ENCODE measurements at places on chromosomes 3 and 15. TPM values are rescaled to one million over a fixed set of nuclear protein-coding genes. Genes with fewer than 3 reads are reported as not detected.

- DNase-seq: no peak
- H3K4me1 ChIP-seq: no peaks in the 10 kb centered on the region
- no peak overlapping the region for H3K27ac ChIP-seq
Observed at GRCh38 chr3:176590722-176591121, 606.6 kb downstream of the TBL1XR1 start.

- H3K36me3 ChIP-seq: no peaks in the 10 kb centered on the region
- H3K27ac ChIP-seq: no peak overlapping the region
- no peak for DNase-seq
- no peak overlapping the region for H3K4me3 ChIP-seq
- no peaks in the 10 kb centered on the region for H3K4me1 ChIP-seq
Observed at GRCh38 chr15:59738676-59739075, 49.6 kb upstream of the BNIP2 start.

DNA sequence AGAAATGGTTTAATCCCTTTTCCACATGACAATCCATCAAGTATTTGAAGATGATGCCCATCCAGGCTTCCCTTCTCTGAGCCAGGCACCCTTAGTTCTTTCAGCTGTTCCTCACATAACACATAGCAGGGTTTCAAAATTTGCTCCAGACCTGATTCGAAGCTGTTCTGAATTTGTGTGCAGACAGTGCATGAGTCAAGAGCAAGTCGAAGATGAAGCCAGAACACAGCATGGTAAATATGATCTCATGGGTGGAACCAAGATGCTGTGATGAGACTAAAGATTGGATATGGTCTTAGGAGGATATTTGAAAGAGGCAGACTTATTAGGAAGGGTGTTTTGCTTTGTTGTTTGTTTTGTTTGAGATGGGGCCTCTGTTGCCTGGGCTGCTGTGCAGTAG lies 32.6 kb upstream of the PDE8A start:
- DNase-seq: no peak
- H3K36me3 ChIP-seq: no peaks in the 10 kb centered on the region
- H3K27ac ChIP-seq: no peak overlapping the region
- no peaks in the 10 kb centered on the region for H3K27me3 ChIP-seq

GRCh38 chr15:90482124-90483011 lies 47.4 kb upstream of the CRTC3 start:
- no peak overlapping the region for H3K4me3 ChIP-seq
- no peaks in the 10 kb centered on the region for H3K27me3 ChIP-seq
- peak; percentile 18 for DNase-seq
- peaks cover 14% of the 10 kb centered on the region for H3K4me1 ChIP-seq

GRCh38 chr3:180420804-180421203 lies 181.2 kb upstream of the TTC14 start:
- no peak overlapping the region for H3K27ac ChIP-seq
- no peaks in the 10 kb centered on the region for H3K4me1 ChIP-seq
- no peak overlapping the region for H3K4me3 ChIP-seq
- no peaks in the 10 kb centered on the region for H3K36me3 ChIP-seq
- no peak for DNase-seq
- H3K27me3 ChIP-seq: no peaks in the 10 kb centered on the region

DNA sequence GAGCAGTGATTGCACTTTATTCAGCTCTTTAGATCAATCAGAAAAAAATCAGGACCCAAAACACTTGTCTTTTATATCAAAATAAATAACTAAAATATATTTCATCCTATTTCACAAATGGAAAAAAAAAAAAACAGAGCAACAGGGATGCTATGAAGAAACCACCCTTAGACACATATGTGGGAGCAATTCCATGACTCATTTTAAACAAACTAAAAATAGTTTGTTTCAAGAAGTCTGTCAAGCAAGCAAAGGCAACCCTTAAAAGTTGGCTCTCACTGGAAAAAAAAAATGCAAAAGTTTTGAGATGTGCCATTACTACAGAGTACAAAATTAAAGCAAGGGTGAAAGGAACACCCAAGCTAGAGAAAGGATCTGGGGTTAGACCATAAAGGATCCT lies 5.7 kb downstream of the ATP13A3 start:
- no peaks in the 10 kb centered on the region for H3K27me3 ChIP-seq
- H3K27ac ChIP-seq: no peak overlapping the region
- peaks cover 24% of the 10 kb centered on the region for H3K4me1 ChIP-seq
- no peak for DNase-seq
- peaks cover 4% of the 10 kb centered on the region for H3K36me3 ChIP-seq

- H3K4me1 ChIP-seq: no peaks in the 10 kb centered on the region
- no peak overlapping the region for H3K4me3 ChIP-seq
- H3K27ac ChIP-seq: no peak overlapping the region
- H3K36me3 ChIP-seq: no peaks in the 10 kb centered on the region
- H3K27me3 ChIP-seq: no peaks in the 10 kb centered on the region
- no peak for DNase-seq
Observed at GRCh38 chr15:50148362-50148963, 29.4 kb upstream of the ATP8B4 start.

GRCh38 chr3:11611341-11611799 lies 32.3 kb downstream of the VGLL4 start:
- no peaks in the 10 kb centered on the region for H3K27me3 ChIP-seq
- no peaks in the 10 kb centered on the region for H3K36me3 ChIP-seq
- no peak overlapping the region for H3K4me3 ChIP-seq
- no peak for DNase-seq
- no peak overlapping the region for H3K27ac ChIP-seq

GRCh38 chr3:138003069-138003468 lies 6.9 kb upstream of the CLDN18 start:
- no peaks in the 10 kb centered on the region for H3K4me1 ChIP-seq
- H3K36me3 ChIP-seq: no peaks in the 10 kb centered on the region
- H3K27me3 ChIP-seq: no peaks in the 10 kb centered on the region

GRCh38 chr3:18177271-18177670 lies 247.9 kb downstream of the SATB1 start:
- no peak for DNase-seq
- H3K27me3 ChIP-seq: no peaks in the 10 kb centered on the region
- H3K4me1 ChIP-seq: no peaks in the 10 kb centered on the region
- no peaks in the 10 kb centered on the region for H3K36me3 ChIP-seq
- H3K27ac ChIP-seq: no peak overlapping the region

DNA sequence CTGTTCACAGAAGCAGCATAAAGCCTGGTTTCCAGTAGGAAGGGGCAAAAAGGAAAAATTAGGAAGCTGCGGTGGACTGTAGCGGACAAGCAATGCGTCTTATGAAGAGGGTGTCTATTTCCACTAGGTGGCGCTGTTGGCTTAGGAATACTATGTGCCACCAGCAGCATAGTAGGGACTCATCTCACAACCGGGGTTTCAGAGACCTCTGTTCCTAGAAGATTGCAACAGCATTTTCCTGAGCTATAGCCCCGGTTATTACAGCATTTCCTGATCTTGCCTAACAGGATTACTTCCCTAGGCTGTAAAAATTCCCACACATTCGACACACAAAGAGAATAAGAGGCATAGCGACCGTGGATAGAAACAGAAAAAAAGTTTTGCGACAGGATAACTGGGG lies 683.0 kb downstream of the TBL1XR1 start:
- no peaks in the 10 kb centered on the region for H3K4me1 ChIP-seq
- DNase-seq: no peak
- H3K36me3 ChIP-seq: no peaks in the 10 kb centered on the region
- H3K27me3 ChIP-seq: no peaks in the 10 kb centered on the region

- H3K36me3 ChIP-seq: no peaks in the 10 kb centered on the region
- H3K4me3 ChIP-seq: no peak overlapping the region
- H3K4me1 ChIP-seq: no peaks in the 10 kb centered on the region
- H3K27ac ChIP-seq: no peak overlapping the region
Observed at GRCh38 chr3:185423178-185423577, 60.2 kb downstream of the MAP3K13 start.

- no peak for DNase-seq
- H3K4me3 ChIP-seq: no peak overlapping the region
- H3K27me3 ChIP-seq: no peaks in the 10 kb centered on the region
Observed at GRCh38 chr3:100941041-100941440, 52.2 kb downstream of the ABI3BP start.

DNA sequence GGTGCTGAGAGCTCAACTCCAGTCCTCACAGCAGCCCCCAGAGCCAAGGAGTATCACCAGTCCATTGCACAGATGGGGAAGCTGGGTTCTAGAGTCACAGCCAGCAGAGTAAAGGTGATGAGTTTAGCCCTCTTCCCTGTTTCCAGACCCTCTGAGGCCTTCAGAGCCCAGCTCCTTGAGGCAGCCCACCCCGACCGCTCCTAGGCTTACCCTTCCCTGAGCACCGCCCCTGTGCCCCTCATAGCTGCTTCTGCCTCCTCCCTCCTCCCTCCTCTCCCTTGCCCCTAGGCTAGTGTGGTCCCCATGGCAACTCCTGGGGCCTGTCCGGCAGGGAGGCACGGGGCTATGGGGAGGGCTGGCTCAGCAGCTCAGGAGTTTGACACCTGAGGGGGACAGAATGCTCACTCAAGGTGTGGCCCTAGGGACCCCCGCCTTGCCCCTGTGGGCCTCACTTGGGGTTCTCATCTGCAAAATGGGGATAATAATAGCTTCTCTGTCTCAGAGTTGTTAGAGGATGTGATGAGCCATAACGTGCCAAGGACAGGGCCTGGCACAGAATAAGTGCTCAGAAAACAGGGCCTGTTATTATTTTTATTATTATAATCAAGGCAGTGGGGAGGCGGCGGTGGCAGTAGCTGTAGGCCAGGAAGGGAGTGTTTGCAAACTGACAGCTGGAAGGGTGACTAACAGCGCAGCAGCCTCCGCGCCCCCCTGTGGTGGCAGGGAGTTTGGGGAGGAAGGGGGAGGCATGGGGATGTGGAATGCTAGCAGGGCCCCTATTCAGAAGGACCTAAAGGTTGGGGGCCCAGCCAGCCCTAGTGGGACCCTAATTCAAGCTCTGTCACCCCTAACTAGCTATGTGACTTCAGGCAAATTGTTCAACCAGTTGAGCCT lies 11.5 kb downstream of the CSK start:
- DNase-seq: peak; percentile 71
- H3K4me1 ChIP-seq: peaks cover 99% of the 10 kb centered on the region
- peaks cover 18% of the 10 kb centered on the region for H3K36me3 ChIP-seq
- no peaks in the 10 kb centered on the region for H3K27me3 ChIP-seq
- no peak overlapping the region for H3K27ac ChIP-seq
- peak overlapping the region; percentile 46 for H3K4me3 ChIP-seq

DNA sequence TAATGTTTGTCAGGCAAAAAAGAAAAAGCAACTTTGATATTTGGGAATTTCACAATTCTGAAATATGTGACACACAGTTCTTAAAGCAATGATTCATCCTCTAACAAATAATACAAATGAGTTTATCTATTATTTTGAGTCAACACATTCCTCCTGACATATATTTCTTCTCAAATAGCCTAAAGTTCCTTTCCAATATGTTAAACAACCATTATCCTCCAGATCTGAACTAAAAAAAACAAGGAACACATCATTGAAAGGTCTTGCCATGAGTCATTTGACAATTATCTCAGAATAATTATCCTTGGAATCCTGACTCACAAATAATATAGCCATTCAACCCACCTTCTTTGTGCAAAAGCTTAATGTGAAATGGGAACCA lies 208.7 kb upstream of the CDIN1 start:
- DNase-seq: no peak
- no peak overlapping the region for H3K4me3 ChIP-seq
- H3K4me1 ChIP-seq: no peaks in the 10 kb centered on the region
- no peak overlapping the region for H3K27ac ChIP-seq

DNA sequence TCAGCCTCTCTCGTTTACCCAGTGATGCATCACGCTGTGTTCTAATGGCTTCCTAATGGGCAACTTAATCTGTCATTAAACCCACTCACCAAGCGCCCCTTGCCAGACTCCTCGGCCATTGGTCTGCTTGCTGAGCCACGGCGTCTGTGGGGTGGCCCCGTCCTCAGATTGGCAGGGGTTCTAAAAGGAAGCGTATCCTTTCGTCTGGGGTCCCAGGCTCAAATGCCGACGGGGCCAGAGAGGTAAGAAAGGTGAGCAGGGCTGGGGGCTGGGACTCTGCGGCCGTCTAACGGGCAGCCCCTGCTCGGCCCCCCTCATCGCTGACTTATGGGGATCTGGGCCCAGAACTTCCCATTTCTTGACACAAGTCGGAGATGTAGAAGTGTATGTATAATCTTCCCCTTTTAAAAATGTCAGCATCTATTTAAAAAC lies 315.1 kb upstream of the PROK2 start:
- no peaks in the 10 kb centered on the region for H3K36me3 ChIP-seq
- no peaks in the 10 kb centered on the region for H3K27me3 ChIP-seq
- H3K4me3 ChIP-seq: peak overlapping the region; percentile 50
- peaks cover 16% of the 10 kb centered on the region for H3K4me1 ChIP-seq
- no peak for DNase-seq

- peaks cover 26% of the 10 kb centered on the region for H3K36me3 ChIP-seq
- peaks cover 68% of the 10 kb centered on the region for H3K4me1 ChIP-seq
- DNase-seq: no peak
Observed at GRCh38 chr3:52234516-52235447, 4.2 kb downstream of the TWF2 start.

GRCh38 chr3:3589715-3590130 lies 209.5 kb upstream of the LRRN1 start:
- no peaks in the 10 kb centered on the region for H3K36me3 ChIP-seq
- DNase-seq: no peak
- no peaks in the 10 kb centered on the region for H3K27me3 ChIP-seq
- no peak overlapping the region for H3K27ac ChIP-seq
- no peaks in the 10 kb centered on the region for H3K4me1 ChIP-seq

- no peaks in the 10 kb centered on the region for H3K27me3 ChIP-seq
- DNase-seq: no peak
- H3K36me3 ChIP-seq: peaks cover 13% of the 10 kb centered on the region
Observed at GRCh38 chr15:34883633-34884032, 85.9 kb downstream of the AQR start.

DNA sequence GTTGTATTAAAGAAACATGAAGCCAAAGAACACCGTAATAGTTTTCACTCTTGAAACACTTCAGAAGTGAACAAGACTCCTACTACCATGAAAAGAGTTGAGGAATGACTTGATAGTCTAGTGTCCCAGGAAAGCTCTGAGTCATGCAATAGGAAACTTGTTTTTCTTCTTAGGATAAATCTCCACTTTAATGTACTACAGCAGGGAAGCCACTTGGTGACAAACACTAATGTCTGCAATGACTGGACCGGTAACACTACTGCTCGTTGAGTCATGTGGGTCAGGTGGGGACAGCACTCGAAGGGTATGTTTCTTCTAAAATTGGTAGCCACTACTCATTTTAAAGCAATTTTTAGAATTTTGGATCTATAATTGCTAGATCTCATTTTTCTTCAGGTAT lies 291.7 kb upstream of the CNTN3 start:
- H3K4me3 ChIP-seq: no peak overlapping the region
- H3K36me3 ChIP-seq: no peaks in the 10 kb centered on the region
- no peaks in the 10 kb centered on the region for H3K27me3 ChIP-seq
- H3K27ac ChIP-seq: no peak overlapping the region
- H3K4me1 ChIP-seq: no peaks in the 10 kb centered on the region

The GUCA1C gene
- not detected for total RNA-seq

The GHSR gene
- total RNA-seq: not detected

The FETUB gene
- total RNA-seq: not detected

The MNS1 gene
- total RNA-seq: 0.82 TPM

The OR5K3 gene
- not detected for total RNA-seq

The GOLGA6D gene
- total RNA-seq: not detected

The CACNA2D2 gene
- 1.1 TPM for total RNA-seq

The TIMP4 gene
- not detected for total RNA-seq

The CNTN6 gene
- total RNA-seq: not detected

The SLC30A4 gene
- 3.1 TPM for total RNA-seq

The AGTR1 gene
- not detected for total RNA-seq

The ARHGAP11A gene
- total RNA-seq: 88.4 TPM

All from CD8-positive, alpha-beta memory T cell (primary cell).